ENCODE measurements at places on chromosomes 1 and 21. TPM values are rescaled to one million over a fixed set of nuclear protein-coding genes. Genes with fewer than 3 reads are reported as not detected.

Gene ETV3L
- total RNA-seq: not detected

DNA sequence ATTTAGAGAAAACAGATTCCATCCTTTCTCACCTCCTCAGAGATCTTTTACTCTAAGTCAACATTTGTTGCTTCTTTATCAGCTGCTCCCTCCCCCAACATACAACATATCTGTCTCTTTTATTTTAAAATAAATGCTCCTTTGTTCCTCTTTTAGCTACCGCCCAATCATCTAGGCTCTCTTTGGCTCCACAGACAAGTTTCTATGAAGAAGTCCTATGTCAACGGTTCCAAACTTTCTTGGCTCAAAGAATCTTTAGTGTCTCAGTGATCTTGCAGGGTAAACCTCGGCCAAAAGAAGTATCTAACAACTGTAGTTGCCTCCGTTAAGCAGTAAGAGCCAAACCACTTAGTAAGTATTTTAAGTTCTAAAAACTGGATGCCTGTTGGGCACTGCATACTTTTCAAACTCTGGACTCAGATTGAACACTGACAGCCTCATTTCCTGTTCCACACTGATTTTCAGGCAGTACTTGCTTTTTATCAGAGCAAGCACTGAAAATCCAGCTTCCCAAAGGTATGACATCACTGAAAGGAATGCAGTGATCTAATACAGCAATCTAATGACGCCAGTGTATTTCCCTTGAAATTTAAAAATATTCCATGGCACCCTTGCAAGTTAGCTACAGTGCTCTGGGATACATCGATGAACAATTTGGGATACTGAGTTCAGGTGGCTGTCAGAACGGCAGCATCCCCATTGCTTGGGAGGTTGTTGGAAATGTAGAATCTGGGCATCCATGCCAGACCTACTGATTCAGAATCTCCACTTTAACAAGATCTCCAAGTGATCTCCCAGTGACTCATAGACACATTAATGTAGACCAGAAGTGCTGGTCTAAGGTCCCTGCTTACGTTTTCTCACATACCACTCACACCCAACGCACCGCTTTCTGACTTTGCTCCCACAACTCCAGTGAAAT, 26.8 kb downstream of the EGLN1 start:
- DNase-seq: no peak

Gene HSD11B1
- not detected for total RNA-seq

DNA sequence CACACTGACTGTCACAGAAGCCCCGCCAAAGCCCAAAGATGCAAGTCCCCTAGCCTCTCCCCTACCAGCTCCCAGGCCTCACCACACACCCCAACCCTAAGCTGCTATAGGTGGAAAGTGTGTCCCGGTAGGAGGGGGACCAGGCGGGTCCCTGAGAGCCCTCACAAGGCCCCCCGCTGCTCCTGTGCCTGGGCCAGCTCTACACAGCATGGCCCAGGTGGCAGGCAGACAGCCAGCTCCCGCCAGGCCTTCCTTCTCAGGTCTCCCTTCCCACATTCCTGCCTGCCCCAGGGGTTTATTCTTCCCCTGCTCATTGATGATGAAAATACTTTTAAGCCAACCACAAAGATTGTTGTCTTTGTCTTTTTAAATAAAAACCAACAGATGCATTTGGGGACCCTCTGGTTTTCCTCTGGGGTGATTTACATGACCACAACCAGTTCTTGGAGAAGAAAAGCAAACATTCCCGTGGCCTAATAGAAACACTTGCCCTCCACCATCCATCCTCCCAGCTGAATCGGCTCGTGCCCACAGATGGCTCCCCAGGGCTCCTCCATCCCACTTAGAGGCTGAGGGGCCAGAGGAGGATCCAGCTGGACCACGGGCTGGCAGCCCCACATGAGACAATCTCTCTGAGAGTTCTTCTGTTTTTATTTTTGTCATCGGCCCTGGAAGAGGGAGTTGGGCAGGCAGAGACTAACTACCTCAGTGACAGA, 93.1 kb downstream of the DMRTB1 start:
- no peak for DNase-seq
